ENCODE measurements at places on chromosomes 16 and 17.

- DNase-seq = no peak
Measured at GRCh38 chr16:54817432-54817831, 113.2 kb upstream of the IRX5 start.

DNA sequence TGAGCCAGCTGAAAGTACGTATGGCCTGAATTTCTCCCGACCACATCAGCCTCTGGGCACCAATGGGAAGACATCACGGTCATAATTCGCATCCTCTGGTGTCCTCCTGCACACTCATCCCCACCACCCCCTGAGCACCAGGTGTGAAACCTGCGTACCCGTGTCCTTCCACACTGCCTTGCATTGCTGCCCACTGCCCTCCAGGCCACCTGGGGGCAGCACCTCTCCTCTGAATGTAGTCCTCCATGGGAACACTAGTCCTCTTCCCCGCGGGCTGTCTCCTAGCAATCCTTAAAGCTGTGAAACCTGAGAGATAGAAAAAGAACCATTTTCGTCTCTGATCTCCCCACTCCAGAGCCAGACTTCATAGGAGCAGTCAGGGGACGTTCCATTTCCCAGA, 125.5 kb downstream of the ZNF18 start:
- no peak for DNase-seq

DNA sequence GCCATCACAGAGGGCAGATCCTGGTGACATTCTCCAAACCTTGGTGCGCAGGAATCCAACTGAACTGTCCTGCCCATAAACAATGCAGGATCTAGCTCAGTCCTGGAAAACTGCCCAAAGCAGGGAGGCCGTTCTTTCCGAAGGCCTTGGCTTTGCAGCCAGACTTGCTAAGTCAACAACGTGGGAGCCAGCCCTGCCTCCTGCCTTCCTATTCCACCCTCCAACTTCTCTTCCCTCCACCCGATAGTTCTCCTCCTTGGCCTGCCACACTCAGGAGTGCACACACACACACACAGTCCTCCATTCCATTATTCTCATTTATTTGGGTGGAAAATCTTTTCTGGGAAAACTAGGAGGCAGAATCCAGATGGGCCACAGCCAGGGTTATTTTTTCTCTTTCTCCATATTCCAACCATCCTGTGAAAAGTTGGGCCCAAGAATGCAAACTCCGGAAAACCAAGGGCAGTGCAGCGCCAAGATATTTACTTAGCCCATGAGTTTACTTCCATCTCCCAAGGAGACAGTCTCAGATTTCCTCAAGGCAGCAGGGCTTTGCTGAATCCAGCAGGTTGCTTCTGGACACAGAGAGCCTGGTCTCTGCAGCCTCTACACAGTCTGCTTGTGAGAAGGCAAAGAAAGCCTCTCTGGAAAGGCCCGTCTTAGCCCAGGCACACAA, 15.8 kb downstream of the COPRS start:
- DNase-seq = no peak

GRCh38 chr17:46796524-46796923, 22.0 kb downstream of the WNT3 start:
- no peak for DNase-seq

- DNase-seq = no peak
Measured at GRCh38 chr17:66543526-66543925, 241.1 kb downstream of the PRKCA start.

DNA sequence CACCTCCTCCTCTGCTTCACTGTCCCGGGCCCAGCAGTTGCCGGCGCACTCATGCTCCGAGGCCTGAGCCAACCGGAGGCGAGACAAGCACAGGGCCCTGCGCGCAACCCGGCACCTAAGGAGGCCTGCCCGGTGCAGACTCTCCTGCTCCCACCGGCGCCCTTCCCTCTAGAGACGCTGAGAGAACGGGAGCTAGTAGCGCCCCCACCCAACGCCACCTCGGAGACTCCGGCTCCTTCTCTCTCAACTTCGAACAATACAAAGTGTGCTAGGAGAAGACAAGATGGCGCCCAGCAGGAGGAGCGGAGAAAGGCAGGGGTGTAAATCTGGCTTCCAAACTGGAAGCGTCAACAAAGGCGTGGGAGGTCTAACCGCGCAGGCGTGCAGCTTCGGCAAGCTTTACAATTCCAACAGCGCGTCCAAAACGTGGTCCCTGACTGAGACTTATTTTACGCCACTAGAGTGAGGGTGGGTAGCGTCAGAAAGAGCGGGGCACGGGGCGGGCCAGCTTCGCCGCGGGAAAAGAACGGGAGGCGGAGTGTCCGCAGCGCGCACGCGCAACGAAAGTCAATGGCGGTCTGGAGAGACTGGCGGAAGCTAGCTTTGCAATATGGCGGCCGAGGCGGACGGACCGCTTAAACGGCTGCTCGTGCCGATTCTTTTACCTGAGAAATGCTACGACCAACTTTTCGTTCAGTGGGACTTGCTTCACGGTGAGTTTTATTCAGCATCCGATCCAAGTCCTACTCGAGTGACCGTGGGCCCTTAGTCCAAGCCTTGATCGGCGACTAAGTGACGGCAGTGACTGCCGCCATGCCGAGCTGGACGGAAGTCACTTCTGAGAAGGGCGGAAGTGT, at the start of gene MPDU1:
MPDU1 (plus strand) TSS at position 600 of the 857 bp plus-strand sequence; CDS start at position 611, 11 bp downstream.
- peak; percentile 84 for DNase-seq

- DNase-seq = no peak
Measured at GRCh38 chr17:17668775-17669579, 12.3 kb upstream of the RAI1 start.

GRCh38 chr17:4234401-4234800, 29.4 kb downstream of the ANKFY1 start:
- DNase-seq = no peak

DNA sequence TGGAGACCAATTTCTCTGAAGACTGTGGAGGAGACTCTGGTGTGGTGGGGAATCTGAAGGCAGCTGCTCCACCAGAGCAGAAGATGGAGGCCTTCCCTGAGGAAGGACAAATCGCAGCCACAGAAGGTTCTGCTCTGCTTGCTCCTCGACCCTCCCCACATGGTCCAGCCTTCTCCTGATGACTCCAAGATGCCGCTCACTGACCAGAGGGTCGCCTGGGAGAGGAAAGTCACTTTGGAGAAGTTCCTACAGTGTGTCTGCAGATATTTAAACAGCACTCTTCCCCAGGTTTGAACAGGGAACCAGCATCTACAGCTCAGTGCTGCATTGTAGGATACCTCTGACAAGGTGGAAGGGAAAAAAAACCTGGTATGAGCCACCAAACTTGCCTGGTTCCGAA, 21.0 kb upstream of the SUPT4H1 start:
- no peak for DNase-seq

DNA sequence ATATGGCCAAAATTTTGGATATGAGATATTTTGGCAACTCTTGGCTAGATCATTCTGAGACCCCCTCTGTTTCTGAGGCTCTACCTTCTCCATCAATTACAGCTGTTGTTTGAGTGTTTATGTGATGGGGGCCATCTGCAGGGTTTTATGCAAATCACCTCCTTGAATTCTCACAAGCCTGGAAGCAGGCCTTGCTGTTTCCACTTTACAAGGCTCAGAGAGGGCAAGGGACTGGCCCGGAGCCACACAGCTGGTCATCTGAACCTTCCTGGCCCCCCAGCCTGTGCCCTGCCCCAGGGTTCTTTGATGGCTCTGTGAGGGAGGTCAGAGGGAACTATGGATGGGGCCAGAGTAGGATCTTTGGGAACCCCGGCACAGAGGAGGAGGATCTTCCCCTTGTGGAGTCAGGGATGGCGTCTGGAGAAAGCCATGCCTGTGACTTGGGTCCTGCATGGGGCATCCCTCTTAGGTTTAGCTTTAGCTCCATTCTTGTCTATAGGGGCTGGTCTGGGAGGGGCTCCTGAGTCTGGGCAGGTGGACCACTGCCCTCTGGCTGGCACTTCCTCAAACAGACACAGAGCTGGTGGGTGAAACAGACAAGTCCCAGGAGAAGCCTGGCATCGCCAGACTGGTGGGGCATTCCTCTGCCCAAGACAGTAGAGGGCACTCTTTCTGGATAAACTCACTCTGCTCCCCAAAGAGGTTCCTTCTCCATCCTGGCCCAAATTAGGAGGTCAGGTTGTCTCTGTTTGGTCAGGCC, 26.2 kb downstream of the IL21R start:
- no peak for DNase-seq

GRCh38 chr16:55655897-55656681, at the start of gene SLC6A2:
Gene SLC6A2 (plus strand): TSS chr16:55655988. CDS start chr16:55656695, 707 bp downstream.
- no peak for DNase-seq

GRCh38 chr16:86573215-86573614, 5.1 kb upstream of the FOXL1 start:
- no peak for DNase-seq

DNA sequence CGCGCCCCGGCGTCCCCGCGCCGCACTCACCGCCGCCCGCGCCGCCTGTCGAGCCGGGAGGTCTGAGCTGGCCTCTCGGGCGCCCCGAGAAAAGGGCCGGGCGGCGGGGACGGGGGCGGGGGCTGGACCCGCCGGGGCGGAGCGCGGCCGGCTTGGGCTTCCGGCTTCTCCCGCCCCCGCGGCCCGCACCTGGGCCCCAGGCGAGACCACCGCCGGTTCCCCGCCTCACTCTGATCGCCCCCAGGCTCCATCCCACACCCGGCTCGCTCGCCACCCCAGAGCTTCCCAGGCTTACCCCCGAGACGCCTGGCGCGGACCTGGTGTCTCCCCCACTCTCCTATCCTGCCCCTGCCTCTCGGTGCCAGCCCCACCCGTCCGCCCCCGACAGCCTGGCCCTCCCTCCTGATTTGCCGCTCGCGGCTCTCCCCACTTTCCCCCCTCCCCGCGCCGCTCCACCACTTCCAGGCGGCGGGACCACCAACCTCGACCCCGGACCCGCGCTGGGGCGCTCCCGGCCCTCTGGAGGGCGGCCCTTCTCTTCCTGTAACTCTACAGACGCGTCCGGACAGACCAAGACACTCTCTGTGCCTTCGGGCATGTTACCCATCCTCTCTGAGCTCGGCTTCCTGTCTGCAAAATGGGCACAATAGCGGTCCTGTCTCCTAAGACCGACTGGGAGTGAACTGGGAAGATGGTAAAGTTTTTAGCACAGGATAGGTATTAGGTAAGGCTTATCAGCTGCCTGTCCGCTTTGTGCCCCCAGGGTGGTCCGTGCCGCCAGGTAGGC, at the start of gene LITAF:
LITAF (minus strand) TSS at position 64 of the 787 bp plus-strand sequence. CDS start 30,189 bp downstream, outside the sequence.
- peak; percentile 30 for DNase-seq

DNA sequence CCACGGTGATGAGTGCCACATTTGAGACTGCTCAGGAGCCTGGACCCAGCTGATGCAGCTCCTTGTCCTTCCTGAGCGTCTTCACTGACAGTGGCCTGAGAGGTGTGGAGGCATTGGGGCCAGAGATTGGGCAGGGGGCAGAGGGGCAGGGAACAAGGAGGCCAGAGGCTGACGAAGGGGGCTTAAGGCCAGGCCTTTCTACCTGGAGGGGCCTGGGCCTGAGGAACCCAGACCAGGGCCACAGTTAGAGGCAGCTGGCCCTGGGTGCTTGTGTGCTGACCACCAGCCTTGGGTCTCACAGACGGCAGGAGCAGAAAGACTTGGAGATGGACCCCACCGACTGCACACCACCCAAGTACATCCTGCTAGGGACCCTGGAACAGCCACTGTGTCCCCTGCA, 168.2 kb upstream of the ZNF267 start:
- DNase-seq = no peak

DNA sequence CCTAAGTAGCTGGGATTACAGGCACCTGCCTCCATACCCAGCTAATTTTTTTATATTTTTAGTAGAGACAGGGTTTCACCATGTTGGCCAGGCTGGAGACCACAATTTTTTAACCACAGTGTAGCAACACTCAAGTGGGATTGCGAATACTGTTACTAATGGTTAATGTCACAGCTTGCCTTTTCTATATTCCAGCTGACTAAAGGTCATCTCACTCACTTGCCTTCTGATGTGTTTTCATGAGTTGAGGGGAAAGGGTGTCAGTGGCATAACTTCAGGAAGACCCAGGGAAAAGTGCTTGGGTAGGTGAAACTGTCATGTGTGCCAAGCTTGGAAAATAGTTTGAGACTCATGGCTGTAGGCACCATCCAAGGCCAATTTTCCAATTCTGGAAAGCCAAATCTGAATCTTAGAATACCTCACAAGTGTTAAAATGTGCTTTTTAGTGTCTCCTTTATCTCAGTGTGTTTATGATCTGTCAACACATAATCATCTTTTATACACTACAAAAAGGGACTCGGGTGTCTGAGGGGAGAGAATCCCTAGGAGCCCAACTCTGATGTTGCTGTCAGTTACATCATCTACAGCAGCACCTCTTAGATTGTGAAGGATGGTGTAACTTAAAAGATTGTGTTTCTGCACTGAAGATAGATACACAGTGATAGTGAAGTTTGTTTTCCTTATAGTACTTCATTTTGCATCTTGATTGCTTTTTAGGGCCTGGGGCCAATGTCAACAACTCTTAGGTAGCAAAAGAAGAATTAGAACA, 27.1 kb downstream of the OGFOD1 start:
- no peak for DNase-seq

DNA sequence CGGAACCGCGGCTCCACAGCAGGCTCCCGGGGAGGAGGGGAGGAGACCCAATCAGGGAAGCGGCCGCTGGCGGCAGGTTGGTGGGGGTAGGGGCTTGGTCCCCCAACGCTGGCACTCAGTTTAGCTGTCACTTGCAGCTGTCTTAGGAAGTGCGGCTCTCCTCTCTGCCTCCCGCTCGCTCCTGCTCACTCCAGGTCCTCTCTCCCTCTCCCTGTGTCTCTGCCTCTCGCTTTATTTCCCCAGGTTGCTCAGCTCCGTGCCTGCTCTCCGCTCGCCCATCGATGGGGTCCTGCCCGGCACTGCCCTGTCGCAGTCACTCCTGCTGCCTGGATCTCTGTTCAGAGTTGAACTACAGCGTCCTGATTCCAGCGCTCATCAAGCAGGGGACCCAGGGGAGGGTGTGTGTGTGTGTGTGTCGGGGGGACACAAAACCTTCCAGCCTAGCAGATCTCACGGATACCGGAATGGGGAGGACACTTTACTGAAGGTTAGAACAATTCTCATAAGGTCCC, 145.6 kb downstream of the ENGASE start:
- no peak for DNase-seq

DNA sequence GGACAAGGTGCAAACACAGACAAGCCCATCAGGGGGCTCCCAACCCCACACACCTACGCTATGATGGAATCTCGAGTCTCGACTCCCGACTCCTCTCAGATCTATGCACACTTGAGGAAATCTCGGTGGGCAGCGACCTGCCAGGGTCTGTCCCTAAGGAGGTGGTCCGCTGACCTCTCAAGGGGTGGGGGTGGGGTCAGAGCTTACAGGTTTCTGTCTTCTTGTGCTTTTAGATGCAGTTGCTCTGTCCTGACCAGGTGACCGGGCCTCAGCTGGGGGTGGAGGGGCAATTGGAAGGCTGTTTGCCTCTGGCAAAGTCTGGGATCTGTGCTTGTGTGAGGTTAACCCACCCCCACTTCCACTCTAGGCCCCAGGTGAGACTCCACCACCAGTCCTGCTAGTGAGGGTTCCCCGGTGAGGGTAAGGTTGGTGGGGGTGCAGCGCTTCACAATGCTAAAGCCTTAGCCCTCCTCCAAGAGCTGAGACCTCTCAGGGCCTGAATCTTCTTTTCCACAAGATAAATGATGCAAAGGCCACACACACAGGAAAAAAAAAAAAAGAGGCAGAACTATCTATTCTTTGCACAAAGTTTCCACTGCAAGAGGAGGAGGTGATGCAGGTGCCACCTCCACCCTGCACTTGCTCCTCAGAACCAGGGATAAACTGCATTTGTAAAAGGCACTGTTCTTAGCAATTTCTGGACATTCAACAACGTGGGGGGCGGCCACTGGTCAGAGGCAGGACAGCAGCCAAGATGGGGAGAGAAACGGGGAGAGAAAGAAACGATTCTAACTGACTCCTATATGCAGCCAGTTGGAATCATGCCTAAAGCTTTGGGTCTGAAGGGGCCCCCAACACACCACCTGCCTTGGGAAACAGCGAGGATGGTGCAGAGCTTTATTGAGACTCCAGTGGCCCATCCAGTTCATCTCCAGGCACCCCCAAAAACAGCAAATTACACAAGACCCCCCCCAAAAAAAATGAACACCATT, 4.1 kb downstream of the CISD3 start:
- no peak for DNase-seq
